COLO829 (cell line): ENCODE measurements at places on chromosomes 12 and 14.

DNA sequence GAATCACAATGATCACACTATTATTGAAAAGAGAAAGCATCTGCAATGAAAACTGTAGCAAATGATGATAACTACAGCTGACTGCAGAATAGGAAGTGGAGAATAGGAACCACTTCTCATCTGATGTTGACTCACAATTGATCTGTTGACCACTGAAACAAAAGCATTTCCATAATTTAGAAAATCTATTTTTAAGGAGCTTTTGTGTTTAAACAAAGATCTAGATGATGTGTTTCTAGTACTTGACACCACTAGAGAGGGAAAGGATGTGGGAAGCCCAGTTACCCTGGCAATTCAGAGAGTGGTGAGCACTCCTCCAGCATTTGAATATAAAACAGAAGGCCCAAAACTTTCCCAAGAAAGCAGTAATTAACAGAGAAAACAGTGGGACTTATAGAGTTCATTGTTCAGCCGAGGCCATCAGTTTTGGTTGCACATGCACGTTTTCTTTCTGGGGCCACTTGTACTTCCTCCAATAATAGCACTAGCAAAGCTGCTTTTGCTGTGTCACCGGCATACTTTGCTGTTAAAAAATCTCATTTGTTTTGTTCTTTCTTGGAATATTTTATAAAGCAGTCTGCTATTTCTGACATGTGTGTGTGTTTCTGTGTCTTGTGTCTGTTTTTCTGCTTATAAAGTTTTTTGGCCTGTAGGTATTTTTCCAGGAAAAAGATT, 76.1 kb upstream of the HECTD1 start:
- DNase-seq, result no peak

DNA sequence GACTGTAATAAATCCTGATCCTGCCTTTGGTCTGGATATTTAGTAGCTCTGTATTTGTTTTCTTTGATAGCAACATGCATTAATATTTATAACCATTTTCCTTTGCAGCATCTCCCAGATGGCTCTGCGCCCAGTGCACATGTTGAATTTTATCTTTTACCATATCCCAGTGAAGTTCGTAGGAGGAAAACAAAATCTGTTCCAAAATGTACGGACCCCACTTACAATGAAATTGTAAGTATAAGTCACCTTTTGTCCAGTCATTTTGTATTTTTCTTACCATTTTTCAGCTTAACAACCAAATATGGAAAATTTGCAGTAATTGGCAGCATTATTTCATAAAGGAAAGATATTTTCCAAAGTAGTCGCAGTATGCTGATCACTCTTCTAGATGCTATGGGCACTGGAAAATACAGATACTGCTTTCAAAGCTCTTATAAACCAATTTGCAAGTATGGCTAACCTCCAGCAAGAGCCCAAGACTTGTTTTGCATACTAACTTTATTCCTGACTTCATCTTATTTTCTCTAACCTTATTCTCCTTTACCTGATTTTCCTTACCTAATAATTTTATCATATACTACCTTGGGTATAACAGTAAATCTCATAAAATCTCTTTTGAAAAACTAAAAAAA, 97.4 kb downstream of the PLCZ1 start:
- no peak for DNase-seq

DNA sequence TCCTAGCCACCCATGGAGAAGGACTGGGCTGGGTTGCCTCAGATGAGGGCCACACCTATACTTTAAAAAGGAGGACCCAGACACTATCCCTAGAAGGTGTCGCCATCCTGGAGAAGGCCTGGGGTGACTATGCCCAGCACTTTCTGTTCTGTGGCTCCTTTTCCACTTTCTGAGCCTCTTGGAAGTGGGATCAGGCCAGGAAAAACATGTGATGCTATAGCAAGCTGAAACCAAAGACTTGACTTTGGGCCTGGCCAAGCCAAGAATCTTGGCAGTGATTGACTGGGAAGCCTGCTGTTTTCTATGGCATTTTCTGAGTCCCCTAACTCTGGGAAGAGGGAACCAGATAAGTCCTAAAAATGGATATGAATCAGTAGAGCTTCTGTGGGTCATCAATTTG, 332.3 kb downstream of the ZFP36L1 start:
- DNase-seq, result no peak

- DNase-seq, result peak; percentile 78
Measured at GRCh38 chr12:53533471-53533870, 26.2 kb upstream of the NPFF start.

DNA sequence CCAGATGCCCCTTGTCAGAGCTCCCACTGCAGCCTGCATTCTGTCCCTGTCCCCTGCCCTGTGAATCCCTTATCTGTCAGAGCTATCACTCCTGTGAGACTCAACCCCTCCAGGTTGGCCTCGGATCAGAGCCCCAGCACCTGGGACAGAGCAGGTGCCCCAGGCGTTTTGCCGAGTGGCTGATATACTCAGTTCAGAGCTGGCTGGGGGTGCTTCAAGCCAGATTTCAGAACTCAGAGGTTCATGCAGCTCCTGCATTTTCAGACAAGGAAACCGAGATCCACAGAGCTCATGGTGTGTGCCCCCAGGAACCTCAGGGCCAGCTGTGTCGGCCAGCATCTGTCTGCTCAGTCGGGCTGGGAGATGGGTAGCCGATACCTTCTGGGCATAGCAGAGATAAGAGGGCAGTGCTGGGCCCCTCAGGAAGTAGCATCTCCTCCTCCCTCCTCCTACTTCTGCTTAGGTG, 228.0 kb upstream of the RTL1 start:
- DNase-seq, result no peak

DNA sequence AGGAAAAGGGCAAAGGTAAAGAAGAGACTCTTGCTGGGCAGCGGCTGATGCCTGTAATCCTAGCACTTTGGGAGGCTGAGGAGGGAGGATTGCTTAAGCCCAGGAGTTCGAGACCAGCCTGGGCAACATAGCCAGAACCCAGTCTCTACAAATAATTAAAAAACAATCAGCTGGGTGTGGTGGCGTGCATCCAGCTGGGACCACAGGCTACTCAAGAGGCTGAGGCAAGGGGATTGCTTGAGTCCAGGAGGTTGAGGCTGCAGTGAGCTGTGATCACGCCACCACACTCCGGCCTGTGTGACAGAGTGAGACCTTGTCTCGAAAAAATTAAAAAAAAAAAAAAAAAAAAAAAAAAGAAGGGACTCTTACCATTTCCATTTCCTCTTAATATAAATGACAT, 100.4 kb upstream of the USP44 start:
- DNase-seq, result no peak

DNA sequence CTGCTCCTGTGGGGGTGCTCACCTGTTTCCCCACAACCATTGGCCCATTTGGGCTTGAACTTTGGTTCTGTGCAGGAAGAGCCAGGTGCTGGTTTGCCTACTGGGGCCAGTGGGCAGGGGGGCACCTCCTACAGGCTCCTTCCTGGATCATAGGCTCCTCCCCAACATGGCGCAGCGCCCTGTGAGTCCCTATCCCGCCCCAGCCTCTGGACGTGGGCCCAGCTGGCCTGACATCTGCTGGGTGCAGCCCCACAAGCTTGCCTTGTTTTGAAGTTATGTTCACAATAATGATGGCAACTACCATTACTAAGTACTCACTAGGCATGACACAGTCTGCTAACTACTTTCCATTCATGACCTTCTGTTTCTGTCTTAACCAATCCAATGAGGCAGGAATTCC, 147.8 kb downstream of the RBM19 start:
- no peak for DNase-seq

- peak; percentile 51 for DNase-seq
Measured at GRCh38 chr14:22268875-22269274, 320.1 kb downstream of the DAD1 start.

- no peak for DNase-seq
Measured at GRCh38 chr12:53948650-53949593, 5.8 kb upstream of the HOXC12 start.

- no peak for DNase-seq
Measured at GRCh38 chr12:64993461-64993860, 127.6 kb downstream of the WIF1 start.

DNA sequence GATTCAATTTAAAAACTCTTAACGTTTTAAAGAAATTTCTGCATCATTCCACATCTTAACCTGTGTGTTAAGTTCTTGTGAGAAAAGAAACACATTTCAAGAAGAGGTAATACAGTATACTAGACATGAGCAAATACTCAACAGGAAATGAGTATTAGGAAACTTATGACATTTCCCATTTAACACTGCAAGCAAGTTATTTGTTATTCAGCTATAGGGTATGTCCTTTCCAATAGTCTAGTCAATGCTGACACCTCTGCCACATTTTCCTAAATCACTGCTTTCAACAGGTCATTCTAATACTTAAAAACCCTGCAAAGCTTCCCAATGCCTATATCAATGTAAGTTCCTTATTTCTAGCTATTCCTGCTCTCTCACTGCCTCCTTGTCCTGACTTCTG, 93.1 kb downstream of the DDHD1 start:
- no peak for DNase-seq

DNA sequence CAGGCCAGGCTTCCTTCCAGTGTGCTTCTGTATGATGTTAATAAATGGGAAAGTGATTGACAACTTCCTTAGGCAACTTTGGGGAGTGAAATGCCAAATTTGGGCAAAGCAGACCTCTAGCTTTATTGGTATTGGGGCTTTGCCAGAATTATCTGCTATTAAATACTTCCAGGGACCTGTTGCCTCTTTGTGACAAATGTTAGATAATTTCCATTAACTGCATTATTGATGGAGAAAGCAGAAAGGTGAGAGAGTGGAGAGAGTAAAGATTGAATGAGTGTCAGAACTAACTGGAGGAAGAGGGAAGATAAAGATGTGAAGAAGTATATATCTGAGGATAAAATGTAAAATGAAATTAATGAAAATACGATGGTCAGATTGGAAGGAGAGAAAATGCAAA, 94.5 kb downstream of the CACNA1C start:
- DNase-seq, result no peak

DNA sequence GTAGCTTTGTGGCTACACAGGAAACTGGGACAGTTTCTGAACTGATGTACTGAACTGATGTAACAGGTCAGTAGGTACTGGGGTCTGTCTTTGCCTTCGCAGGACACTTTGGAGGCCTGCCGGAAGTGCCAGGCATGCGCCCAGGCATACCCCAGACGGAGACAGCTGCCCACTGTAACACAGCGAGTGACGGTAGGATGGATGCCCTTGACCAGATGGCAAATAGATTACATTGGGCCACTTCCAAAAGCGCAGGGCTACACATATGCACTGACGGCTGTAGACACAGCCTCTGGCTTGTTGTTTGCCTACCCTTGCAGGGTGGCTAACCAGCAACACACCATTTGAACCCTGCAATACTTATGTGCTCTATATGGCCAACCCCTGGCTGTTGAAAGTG, 94.1 kb upstream of the TMPO start:
- DNase-seq, result no peak
